NCI-H187 (cell line): ENCODE measurements at places on chromosomes 1 and 21.

DNA sequence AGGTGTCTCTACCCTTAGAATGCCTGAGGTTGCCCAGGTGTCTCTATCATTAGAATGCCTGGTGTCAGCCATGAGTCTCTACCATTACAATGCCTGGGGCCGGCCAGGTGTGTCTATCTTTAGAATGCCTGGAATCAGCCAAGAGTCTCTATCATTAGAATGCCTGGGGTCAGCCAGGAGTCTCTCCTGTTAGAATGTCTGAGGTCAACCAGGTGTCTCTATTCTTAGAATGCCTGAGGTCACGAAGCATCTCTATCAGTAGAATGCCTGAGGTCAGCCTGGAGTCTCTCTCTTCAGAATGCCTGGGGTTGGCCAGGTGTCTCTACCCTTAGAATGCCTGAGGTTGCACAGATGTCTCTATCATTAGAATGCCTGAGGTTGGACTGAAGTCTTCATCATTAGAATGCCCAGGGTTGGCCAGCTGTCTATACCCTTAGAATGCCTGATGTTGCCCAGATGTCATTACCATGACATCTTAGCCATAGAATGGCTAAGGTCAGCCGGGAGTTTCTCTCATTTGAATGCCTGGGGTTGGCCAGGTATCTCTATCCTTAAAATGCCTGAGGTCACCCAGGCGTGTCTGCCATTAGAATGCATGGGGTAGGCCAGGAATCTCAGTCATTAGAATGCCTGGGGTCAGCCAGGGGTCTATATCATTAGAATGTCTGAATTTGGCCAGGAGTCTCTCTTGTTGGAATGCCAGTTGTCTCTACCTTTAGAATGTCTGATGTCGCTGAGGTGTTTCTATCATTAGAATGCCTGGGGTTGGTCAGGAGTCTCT is 44.0 kb downstream of the RNF187 start:
- DNase-seq: no peak

- no peak for DNase-seq
Measured at GRCh38 chr1:54253480-54253879, 53.5 kb downstream of the MRPL37 start.

DNA sequence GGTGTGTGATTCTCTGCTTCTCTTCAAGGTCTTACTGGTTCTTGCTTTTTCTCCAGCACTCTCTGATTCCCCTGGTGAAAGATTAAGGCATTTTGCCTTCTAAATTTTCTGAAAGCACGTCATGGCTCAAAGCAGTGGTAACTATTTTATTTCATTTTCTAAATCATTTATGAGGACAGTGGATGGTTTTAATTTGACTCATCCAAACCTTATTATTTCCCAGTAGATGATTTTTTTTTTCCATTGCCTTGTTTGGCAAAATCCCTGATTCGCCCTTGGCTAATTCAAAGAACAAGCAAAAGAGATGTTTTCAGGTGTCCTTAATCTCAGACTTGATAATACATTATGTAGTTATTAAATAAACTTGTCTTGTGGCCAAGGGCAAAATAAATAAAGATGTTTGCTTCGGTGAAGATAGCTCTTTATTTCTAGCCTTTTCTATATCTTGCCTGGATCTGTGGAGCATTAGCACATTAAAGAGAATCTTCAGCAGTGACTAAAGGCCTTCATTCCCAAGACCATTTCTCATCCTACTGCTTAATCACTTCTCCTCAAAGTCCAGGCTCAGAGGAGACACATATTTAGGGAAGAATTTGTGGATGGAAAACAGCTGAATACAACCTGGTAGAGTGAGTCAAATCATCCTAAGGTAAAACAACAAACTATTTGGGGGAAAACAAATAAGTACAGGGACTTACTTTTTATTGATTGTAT is 359.8 kb downstream of the DUSP10 start:
- DNase-seq: no peak

DNA sequence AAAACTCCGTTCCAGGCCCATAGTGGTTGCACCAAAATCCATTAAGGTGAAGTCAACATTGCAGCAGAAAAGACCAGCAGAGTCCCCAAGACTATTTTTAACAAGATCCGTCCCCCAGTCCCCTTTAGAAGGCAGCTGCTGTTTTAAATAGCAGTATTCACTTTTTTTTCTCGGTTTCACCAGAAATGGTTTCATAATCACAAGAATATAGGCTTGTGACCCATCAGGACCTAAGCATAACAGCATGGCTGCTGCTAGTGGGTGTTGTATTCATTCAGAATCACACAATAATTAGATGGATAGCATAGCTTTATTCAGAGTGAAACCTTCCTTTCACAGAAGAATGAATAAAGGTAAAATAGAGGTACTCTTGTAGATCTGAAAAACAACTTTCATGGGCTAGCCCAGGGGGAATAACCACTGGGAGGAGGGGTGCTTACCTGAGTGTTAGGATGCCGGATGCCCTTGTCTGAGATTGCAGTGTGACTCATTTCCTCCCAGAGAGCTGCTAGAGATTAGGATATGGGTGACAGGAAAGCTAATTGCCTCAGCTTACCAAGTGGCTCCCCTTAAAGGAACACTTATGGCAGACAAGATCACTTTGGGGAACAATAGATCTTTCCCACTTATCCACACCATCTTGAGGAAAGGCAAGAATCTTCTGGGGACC is 35.0 kb downstream of the ACKR1 start:
- DNase-seq: no peak

- no peak for DNase-seq
Measured at GRCh38 chr1:26740952-26741351, 45.1 kb downstream of the ARID1A start.
